ENCODE measurements at places on chromosomes 1 and 21.

GRCh38 chr1:20632386-20632785, 872 bp upstream of the PINK1 start:
- no peak for DNase-seq

DNA sequence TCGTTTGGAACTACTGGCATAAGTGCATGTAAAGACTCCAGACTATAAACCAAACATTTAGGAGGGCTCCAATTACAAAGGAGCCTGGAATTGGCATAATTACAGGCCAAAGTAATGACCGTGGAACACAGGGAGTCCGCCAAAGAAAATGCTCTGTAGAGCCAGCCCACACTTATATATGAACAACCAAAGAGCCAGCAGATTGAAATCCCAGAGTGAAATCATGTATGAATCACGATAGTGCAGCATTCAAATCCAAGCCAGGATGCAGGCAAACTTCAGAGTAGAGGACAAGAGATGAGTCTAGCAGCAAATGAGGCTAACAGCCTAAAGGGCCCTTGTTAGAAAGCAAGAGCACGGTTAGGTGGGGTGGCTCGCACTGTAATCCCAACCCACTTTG, 13.1 kb downstream of the VPS26C start:
- no peak for DNase-seq

DNA sequence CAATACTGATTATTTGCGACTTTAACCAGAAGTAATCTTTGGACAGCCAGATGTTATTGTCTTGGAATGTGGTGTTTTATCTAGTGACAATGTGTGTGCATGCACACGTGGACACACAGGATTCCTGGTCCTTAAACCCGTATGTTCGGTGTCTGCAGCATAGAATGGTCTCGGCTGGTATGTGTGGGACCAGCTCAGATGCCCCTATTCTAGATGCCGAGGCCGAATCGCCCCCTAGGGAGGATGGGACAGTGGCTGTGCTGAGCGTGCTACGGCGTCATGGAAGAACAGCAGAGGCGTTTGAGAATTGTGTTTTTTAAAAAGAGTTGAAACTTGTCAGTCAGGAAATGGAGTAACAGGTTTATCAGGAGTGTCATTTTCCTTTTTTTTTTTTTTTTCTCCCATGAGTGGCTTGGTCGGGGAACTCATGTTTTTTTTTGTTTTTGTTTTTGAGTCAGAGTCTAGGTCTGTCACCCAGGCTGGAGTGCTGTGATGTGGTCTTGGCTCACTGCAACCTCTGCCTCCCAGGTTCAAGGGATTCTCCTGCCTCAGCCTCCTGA, 30.1 kb downstream of the SKI start:
- DNase-seq, result no peak

GRCh38 chr1:238099871-238100270, 209.1 kb upstream of the ZP4 start:
- no peak for DNase-seq

- DNase-seq, result no peak
Observed at GRCh38 chr1:44144962-44145756, 3.7 kb upstream of the KLF18 start.

Measured in stimulated activated CD4-positive, alpha-beta T cell treated with anti-CD3 and anti-CD28 coated beads, Interleukin-1b, Interleukin-23, amount 100 ng/mL, for 48 hours (primary cell).